ENCODE measurements at places on chromosomes 1 and 21.

DNA sequence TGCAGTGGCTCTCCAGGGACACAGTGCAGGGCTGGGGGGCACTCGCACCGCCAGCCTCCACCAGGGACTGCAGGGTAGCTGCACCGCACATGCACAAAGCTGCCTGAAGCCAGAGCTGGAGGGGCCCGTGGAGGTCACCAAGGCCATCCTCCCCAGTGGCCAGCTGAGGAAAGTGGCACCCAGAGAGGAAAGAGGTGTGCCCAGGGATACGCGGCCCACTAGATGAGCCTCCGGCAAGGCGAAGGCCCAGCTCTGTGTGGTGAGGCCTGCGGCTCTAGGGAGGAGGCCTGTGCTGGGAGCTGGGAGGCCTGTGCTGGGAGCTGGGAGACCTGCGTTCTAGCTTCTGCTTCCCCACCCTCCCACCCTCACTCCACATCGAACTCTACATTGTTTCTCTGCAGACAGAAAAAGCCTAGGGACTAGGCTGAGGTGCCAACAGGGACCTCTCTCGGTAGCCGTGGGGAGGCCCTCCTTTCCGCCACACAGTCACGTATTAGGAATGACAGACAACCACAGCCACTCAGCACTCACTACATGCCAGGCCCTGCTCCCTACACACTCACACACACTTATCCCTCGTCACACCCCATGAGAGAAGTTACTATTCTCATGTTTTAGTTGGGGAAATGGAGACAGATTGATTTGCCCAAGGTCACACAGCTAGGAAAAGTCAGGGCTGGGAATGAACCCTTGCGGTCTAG lies 921 bp upstream of the ASCL5 start:
- DNase-seq, result no peak

DNA sequence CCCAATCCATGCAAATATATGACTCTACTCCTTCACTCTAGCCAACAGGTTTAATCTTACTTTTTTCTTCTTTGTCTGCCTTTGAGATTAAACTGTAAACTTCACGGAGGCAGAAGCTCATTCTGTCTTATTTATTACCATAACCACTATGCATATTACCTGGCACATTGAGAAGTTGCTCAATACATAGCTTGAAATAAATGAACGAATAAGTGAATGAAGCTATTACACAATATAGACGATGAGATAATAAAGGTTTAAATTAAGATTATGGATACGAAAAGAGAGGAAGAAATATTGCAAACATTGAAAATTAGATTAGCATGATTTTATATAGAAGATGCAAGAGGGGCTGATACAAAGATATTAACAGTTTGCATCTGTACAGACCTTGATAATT lies 385.1 kb downstream of the LTN1 start:
- DNase-seq, result no peak

DNA sequence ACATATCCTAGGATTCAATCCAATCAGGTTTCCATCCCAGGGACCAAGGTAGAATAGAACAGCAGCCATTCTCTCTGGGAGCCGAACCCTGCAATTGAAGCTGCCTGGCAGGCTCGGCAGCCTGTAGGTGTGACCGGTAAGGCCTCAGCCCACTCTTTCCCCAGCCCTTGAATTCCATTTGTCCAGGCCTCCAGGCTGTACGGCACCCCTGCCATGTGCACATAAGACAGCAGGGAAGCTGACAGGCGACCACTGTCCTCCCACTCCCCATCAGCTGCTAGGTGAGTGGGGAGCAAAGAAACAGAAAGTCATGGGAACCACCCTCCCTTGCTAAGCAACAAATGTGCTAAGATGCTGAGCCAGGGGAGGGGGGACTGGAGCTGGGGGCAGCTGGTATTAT lies 23.0 kb downstream of the OPTC start:
- DNase-seq, result no peak

DNA sequence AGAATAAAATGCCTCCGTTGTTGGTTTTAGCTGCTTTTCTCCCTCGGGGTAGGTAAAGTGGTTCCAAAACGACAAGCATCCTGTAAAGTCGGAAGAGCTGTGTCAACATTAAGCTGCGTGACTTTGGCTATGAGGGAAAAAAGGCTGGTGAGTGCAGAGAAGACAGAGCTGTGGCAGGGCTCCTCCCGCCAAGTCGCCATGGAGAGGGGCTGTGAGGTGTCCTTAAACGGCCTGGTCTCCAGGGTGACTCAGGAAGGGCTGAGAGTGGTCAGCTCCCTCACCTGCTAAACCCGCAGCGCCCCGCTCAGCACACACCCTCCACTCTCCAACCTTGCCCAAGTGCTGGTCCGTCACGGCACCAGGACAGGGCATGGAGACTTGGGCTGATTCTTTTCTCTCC lies 91.6 kb upstream of the SAMD11 start:
- DNase-seq, result no peak

DNA sequence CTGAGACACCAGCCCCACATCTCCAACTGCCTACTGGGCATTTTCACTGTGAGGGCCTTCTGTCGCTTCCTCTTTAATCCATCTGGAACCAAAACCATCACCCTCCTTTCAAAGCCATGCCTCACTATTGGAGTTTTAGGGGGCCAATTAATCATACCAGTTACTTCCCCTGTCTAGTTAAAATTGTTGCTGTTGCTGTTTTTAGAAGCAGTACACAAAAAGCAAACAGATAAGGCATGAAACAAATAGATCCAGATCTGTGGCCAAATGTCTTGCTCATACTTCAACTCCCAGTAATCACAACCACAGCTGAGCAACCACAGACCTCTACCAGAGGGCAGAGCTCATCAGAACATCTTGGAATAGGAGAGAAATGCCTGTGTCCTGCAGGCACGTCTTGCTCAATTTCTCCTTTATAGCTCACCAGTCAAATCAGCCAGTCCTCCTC lies 133.8 kb upstream of the C1orf105 start:
- no peak for DNase-seq

DNA sequence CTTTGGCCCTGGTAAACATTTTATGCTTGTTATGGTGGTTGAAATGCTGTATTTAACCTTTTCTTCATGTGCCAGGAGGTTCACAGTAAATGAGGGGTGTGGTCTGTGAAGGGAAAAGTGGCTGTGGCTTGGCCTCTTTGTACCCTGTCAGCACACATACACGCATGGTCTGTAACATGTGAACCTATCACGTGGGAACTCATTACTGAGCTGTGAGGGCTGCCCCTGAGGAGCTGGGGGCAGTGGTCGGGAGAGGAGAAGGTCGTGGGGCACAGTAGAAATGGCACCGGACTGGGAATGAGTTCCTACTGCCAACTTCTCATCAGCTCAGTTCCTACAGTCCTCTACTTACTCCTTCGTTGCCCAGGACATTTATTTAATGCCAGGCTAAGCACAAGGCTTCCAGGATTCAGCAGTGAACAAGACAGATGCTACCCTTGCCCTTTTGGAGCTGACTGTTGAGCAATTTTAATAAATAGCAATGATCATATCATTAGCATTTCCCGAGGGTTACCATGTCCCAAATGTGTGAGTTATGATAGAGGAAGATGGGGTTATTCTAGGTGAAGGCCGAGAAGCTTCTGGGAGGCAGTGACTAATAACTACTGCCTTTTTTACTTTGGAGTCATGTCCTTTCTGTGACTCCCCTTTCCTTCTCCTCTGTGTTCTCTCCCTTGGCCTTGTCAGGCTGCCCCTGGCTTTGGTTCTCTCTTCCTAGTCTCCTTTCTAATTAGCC lies 38.8 kb downstream of the DDR2 start:
- DNase-seq, result no peak

DNA sequence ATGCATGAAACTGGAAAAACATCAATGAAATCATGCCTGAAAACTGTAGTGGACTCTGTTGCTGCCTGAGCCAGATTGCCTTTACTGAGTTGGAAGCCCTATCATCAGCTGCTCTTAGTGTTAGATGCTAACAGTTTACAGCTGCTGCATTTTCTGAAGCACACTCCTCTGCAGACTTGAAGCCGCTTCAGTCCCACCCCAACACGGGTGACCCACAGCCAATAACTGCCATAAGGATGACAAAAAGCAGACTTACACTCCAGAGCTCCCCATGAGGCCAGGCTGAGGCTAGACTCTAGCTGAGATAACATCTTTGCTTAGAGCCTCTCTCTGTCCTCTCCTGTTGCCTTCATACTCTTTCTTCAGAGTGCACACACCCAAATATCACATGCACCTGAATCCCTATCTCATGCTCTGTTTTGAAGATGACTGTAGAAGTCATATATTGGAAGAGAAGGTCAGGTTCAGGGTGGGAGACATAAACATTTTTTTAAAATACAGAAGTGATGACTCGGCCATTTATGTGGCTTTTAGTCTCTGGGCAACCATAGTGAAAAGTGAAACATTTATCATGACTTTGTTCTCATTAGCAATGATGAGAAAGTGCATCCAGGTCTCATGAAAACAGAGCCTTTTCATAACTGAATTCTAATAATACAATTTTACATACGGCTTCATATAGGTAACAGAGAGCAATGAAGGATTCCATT lies 161.0 kb downstream of the KCNK2 start:
- no peak for DNase-seq

DNA sequence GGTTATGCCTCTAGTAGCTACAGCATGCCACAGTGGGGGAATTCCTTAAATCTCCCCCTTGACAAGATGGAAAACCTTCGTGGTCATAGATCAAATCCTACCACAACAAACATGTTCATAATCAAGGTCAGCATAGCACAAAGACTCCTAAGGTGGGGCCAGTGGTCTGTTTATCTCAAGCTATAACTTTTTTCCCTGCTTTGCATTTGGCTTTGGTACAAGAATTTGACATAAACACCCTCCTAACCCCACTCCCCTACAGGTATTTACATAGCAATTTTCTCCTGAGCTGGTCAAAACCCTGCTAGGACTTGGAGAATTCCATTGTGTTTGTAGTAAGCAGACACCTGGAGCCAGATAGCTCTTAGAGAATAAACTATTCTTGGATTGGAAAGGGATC lies 58.5 kb downstream of the HIVEP3 start:
- DNase-seq, result no peak

DNA sequence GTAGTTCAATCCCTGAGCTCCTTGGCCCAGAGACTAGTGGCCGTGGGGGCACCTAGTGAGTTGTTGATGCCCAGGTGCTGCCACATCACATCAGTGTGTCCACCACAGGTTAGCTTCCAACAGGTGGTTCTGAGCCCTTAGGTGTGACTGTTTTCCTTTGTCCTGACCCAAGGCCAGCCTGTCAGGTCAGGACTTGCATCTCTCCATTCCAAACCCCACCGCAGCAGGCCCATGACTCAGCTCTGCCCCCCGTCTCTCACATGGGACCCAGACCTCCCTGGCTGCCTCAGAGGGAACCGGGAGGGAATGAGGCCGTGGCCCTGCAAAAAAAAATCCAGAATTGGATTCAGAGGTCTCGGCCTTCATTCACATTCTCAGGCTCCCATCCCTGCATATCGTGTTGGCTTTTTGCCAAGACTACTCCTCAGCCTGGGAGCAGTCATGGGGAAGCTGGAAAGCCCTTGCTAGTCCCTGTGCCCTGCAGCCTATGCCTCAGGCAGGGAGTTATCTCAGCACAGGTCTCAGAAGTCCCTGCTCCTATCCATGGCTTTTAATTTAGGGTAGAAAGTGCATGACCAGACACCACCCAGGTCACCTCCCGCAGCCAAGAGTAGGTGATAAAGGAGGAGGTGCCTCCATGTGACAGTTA lies 7.2 kb downstream of the INAVA start:
- no peak for DNase-seq

DNA sequence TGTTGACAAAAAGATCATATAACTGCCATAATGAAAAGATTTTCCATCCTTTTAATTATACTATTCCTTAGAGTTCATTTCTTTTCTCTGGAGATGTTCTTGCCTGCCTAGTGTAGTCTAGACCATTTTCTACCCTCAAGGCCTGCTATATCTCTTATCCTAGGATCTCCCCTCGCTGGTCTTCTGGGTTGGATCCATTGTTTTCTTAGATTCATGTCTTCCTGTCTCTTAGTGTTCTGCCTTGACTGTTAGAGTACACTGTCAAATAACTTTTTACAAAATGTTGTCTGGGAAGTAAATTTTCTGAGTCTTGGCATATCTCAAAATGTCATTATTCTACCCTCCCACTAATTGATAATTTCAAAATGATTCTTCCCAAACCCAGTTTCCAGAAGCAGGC lies 66.6 kb downstream of the TRAF5 start:
- no peak for DNase-seq

- no peak for DNase-seq
Measured at GRCh38 chr1:42700006-42700405, 17.8 kb downstream of the YBX1 start.

GRCh38 chr1:54287801-54288211 lies 87.8 kb downstream of the MRPL37 start:
- no peak for DNase-seq

GRCh38 chr1:247211339-247211738 lies 39.5 kb upstream of the ZNF124 start:
- DNase-seq, result no peak

DNA sequence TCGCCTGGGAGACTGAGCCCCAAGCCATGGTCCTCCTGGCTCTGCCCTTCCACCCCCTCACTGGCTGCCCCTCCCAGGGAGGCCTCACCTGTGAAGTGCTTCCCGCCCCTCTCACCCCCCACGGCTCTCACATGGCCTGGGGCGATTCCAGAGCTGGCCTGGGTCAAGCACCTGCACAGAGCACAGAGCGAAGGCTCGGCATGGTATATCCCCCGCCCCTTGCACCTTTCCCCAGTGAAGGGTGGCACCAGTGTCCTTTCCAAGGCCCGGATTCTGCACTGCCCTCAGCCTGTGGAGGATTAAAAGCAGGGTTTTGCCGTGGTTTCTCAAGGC lies 1.1 kb upstream of the AJAP1 start:
- DNase-seq, result no peak

Data from NCI-H1436 treated with DMSO at 0.1 percent for 48 hours (cell line).